Activated naive CD4-positive, alpha-beta T cell treated with Interleukin-2 at 50 U/mL for 16 hours (primary cell): ENCODE measurements at places on chromosomes 2 and 18.
A peak's percentile ranks its signal among the peaks of the same experiment; 100 is the strongest.

- DNase-seq, result no peak
These were observed 77.5 kb upstream of the MYL1 start for GRCh38 chr2:210392469-210392881.

- no peak for DNase-seq
These were observed 71.8 kb upstream of the HS6ST1 start for GRCh38 chr2:128390256-128390990.

DNA sequence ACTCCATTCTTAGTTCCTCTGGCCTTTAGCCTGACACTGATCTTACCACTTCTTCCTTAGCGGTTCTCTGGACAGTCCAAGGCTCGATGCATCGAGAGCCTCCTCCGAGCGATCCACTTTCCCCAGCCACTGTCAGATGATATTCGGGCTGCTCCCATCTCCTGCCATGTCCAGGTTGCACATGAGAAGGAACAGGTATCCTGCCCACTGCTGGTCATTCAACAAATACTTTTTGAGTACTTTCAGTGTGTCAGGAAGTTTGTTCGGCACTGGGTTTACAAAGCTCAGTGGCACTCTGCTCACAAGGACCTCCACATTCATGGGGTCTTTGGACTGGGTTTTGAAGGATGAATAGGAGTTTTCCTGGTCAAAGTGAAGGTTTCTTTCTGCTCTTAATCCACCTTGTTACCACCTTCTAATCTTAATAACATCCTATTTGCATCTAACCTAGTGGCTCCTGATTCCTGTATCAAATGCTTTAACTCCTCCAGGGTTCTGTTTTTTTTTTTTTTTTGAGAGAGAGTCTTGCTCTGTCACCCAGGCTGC is 25.8 kb downstream of the GCKR start:
- no peak for DNase-seq

- no peak for DNase-seq
These were observed 154.6 kb downstream of the WDSUB1 start for GRCh38 chr2:159131914-159132281.

GRCh38 chr2:230268606-230269243 is 43.2 kb downstream of the SP140 start:
- no peak for DNase-seq

DNA sequence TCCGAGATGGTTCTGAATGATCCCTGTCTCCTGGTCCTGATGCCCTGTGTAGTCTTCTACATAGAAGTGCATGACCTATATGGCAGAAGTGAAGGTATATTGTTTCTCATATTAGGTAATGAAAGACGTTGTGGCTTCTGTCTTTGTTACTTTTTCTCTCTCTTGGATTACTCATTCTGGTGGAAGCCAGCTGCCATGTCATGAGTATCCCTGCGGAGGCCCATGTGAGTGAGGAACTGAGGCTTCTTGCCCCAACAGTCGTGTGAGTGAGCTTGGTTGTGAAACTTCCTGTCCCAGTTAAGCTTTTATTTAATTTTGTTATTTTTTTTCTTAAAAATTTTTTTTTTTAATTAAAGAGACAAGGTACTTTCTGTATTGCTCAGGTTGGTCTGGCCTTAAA is 134.7 kb downstream of the UBR3 start:
- DNase-seq, result no peak

DNA sequence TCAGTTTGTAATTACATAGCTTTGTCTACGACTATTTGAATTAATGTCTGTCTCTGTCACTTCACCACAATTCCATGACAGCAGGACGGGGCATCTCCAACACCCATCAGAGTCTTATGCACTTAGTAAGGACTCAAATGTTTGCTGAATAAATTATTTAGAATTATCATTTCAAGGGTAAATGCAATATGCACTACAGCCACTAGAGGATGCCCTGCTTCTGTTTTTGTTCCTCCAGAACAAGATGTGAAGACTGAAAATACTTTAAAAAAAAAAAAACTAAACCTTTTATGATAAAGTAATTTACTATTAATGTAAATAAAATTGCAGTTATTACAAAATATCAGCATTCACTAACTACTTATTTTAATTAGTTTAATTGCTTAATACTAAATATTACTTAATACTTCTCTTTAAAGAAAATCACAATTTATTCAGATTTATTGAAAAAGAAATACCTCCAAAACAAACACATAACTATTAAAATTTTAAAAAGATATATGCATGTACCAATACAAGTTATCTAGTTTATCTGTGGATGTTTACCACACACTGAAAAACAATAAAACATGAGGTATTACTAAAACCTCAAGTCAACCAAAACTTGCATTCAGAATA is 3.2 kb downstream of the PIGN start:
- DNase-seq, result peak; percentile 15

DNA sequence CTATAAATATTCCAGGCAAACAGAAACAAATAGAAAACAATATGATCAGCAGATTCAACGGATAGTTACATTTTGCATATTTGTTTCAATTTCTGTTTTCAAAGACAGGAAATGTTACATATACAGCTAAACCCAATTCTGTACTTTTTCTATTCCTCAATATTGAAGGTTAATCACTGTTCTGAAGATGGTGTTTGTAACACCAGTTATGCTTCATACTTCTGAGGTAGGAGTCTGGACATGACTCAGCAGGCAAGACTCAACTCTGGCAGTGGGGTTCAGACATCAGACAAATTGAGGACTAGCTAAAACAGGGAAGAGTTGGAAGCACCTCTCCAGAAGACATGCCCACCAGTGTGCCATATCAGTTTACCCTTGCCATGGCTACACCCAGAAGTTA is 16.6 kb downstream of the SERPINB13 start:
- DNase-seq, result no peak

GRCh38 chr2:852168-852567 is 98.5 kb upstream of the SNTG2 start:
- DNase-seq, result no peak
